Activated CD4-positive, alpha-beta memory T cell treated with anti-CD3 and anti-CD28 coated beads, Interleukin-2, amount 10 ng/mL, durations not matched to agents 7 days and 5 days (primary cell): ENCODE measurements at places on chromosomes 5 and 9. TPM values are rescaled to one million over a fixed set of nuclear protein-coding genes. Genes with fewer than 3 reads are reported as not detected.

DNA sequence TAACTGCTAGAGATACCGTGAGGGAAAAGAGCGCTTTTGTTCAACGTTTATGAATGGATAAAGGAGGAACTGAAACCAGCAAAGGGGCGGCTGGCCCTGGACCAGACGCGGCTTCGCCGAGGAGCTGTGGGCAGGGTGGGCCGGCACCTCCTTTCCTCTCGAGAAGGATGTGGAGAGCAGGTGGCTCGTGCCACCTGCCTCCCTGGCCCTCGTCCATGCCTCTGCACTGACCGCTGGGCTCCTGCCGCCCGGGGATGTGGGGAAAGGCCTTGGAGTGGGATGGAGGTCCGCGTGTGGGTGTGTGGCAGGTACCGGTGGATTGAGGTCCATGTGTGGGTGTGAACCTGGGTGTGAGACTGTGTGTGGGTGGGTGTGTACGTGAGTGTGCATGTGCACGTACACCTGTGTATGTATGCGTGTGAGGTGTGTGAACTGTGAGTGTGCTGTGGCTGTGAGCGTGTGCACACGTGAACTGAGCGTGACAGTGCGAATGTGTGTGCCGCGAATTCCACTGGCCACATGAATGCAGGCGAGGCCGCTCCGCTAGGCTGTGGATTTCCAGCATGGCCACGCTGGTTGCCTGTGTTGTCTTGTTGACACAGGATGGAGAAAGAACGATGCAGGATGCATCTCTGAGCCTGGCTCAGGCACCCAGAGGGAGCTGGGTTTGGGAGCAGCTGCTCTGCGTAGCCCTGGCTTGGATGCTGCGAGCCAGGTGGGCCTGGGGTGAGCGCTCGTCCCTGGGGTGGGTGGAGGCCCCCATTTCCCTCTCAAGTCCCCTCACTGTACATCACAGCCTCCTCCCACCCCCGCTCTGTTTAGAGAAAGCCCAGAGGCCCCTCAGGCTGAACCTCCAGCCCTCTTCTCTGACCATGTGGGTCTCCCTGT lies 4.4 kb upstream of the CEP72 start:
- DNase-seq, result no peak

GRCh38 chr5:60494635-60495034 lies 205.3 kb downstream of the DEPDC1B start:
- no peak for DNase-seq

GRCh38 chr5:43033841-43034590 lies 6.1 kb downstream of the ANXA2R start:
- no peak for DNase-seq

DNA sequence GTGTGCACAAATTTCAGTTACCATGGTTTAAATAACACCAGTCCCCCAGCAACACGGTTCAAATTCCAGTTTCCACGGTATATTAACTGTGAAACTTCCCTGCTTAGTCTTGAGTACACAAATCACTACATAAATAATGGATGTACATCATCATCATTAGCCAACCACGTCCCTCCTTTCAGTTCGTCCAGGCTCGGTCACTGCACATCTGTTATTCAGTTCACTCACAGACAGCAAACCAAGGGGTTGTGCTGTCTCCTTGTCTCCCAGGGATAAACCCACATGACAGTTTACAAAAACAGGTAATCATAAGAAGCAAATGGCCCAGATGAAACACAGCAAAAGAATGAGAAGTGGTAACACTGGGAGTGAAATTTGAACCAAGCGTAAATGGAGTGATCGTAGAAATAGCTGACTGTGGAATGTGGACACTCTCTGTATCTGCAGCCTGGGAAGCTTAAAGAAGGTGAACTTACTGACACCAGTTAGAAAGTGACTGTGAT lies 61.0 kb upstream of the RAD23B start:
- DNase-seq, result no peak

DNA sequence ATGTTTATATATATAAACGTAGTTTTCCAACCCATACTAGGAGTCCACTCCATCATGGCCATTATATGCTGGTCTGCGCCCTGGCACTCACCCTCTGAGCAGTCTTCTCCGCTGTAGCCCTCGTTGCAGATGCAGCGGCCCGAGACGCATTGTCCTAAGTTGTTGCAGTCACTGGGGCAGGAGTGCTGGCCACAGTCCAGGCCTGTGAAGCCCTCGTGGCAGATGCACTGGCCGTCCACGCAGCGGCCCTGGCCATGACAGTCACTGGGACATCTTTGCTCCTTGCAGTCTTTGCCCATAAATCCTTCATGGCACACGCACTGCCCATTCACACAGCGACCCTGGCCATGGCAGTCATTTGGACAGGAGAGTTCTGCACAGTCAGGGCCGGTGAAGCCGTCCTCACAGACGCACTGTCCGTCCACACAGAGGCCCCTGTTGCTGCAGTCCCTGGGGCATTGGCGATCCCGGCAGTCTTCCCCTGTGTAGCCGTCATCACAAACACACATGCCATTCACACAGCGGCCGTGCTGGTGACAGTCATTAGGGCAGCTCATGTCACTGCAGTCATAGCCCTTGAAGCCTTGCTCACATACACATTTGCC lies 32.1 kb downstream of the TNC start:
- DNase-seq, result no peak

DNA sequence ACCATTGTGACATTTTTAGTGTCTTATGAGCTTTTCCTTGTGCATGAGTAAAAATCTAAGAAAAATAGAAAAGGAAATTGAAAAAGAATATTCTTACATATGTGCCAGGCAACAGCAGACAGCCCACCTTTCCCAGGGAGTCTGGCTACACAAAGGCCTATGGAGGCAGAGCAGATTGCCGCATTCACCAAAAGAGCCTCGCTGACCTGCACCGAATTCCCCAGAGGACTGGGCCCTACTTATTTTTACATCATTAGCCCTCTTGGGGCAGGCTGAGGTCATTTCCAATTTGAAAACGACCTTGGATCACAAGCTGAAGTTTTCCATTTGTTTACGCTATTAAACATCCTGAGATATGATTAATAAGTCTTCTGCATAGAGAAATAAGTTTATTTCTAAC lies 66.2 kb upstream of the WDR41 start:
- no peak for DNase-seq

DNA sequence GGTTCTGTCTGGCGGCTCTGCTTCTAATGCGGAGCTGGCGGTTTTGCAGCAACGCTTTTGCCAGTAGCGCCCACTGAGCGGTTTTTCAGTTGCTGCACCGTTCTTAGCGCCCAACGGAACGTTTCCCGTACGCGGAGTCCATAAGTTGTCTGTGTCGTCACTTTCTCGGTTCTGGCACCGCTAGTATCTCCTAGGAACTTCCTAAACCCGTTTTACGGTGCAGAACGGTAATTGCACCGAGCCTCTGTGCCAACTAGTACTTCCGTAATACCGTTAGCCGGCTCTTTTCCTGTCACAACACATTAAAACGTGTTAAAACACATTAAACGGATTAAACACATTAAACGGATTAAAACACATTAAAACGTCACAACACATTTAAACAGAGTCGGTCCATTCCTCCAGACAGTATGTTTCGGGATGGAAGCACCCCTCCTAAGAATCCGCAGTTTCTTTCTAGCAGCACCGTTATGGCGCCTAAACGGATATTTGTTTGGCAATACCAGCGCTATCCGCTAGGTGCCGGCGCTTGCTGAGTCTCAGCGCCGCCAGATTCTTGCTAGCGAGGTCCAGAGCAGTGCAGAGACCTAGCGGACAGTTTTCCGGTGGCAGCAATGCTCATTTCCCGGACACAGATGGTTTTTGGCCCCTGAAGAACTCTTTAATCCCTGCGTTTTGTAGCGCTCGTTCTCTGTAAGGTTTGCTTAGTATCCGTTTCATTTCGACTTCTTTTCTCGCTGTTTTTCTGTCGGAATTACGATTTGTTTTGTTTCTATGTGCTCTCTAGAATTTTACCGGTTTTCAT lies 45.4 kb downstream of the ANXA2R start:
- DNase-seq, result peak; percentile 91

DNA sequence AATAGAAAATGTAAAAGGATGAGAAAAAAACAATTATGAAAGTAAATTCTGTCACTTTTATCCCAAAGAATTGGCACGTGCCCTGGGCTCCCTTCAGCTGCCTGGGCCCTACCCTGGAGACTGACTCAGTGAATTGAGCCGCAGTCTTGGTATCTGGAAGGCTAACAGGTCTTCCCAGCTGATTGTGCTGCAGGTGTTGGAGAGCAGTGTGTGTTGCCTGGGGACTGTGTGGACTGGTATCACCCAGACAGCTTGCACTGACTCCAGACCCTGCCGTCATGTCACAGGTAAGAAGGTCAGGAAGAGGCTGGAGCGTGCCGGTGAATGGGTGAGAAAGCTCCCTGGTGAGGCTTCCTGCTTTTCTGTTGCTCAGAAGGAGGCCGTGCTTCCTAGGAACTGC lies 83.3 kb downstream of the AOPEP start:
- no peak for DNase-seq

GRCh38 chr9:86547571-86547970 lies 193.4 kb upstream of the TUT7 start:
- no peak for DNase-seq

GRCh38 chr9:20297646-20298084 lies 324.6 kb downstream of the MLLT3 start:
- DNase-seq, result no peak

- no peak for DNase-seq
Measured at GRCh38 chr9:21070906-21071305, 6.8 kb downstream of the IFNB1 start.

DNA sequence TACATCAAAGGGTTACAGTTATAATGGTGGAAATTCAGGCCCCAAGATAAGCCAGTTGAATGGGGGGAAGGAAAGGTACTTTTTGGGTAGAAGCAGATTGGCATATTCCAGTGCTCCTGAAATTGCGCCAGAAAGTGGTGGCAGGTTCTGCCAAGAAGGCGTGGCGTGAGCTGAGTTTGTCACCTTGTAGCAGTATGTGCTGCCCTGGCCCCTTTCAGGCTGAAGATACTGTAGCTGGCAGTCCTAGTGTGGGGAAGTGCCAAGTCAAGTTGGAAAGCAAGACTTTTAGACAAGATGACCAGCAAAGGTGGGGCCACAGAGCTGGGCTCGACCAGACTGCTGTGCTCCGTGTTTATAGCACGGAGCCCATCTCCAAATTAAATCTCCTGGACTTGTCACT lies 133.6 kb upstream of the GLRA1 start:
- DNase-seq, result no peak

DNA sequence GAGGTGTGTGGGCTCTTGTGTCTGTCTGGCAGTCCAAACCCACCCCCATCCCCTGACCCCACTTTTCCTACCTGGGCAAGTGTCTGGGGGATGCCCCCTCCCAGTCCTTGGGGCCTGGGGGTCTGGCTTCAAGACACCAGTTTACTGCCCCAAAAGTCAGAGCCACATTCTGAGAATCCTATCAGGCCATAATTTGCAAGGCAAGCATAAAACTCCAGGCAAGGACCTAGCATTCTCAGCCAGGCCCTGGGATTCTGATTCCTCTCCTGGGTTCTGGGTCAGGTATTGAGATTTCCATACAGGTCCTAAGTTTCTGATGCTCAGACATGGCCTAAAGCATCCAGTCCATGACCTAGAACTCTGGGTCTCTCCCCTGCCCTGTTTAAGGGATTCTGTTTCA lies 33.3 kb downstream of the CXXC5 start:
- DNase-seq, result no peak

GRCh38 chr9:20564650-20565049 lies 57.6 kb downstream of the MLLT3 start:
- DNase-seq, result no peak

GRCh38 chr5:166909926-166910325 lies 1381.5 kb upstream of the WWC1 start:
- DNase-seq, result no peak

GRCh38 chr9:32136700-32137339 lies 247.6 kb upstream of the ACO1 start:
- no peak for DNase-seq

GRCh38 chr5:133863857-133864585 lies 104.4 kb downstream of the C5orf15 start:
- DNase-seq, result no peak

DNA sequence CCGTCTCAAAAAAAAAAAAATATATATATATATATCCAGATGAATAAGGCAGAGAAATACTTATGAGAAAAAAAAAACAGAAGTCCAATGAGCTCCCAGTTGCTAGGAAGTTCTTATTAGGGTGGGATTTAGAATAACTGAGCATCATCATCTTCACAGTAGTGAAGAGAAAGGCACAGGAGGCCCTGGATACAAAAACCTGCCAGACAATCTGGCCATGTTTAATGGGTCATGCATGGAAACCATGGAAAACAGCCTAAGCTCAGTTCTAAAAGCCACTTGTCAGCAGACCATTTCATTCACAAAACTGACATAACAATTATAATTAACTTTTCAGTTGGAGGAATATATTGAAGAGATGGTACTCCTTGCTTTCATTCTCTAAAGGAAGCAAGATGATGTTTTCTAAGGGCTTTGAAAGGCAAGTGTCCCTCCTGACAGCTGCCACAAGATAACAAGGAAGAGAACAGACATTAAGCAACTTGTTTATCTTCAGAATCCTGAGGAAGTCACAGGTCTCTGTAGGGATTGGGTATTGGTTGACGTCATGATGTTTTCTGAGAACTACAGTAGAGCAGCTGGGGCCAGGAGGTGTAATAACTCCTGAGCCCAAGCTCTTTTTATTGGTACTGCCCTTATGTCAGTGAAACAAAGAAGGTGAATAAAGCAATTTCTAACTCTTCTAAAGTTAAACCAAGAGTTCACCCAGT lies 463.1 kb downstream of the DMAC1 start:
- DNase-seq, result no peak

DNA sequence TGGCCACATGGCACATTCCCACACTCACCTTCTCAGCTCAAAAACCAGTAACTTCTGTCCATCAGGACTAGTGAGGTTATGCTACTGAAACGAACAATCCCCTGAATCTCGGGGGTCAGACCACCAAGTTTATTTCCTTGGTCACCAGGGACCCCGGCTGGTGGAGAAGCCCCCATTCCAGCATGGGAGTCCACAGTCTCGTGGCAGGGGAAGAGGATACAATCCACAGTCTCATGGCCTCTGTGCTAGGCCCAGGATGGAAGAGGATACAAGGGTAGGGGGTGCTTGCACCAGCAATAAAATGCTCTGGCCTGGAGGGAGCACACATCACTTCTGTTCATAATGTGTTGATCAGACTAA lies 7.4 kb upstream of the CARD19 start:
- DNase-seq, result no peak

- DNase-seq, result no peak
Measured at GRCh38 chr5:180799902-180800801, 2.5 kb downstream of the MGAT1 start.

- no peak for DNase-seq
Measured at GRCh38 chr5:167244583-167244982, 1046.9 kb upstream of the WWC1 start.

DNA sequence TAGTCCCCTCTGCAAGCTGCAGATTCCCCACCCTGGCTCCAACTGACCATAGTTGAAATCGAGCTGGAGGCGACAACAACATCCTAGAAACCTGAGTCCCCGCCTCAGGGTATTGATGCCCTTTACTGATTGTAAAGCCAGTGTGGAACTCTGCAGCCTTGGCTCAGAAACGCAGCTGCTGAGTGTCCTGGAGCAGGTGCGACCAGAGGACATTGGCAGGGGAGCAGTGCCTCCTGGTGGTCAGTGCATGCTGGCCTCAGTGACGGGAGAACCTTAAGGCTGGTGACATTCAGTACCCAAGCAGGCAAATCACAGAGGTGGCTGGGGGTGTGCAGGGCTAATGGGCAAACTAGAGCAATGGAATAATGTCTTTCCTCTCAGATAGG lies 20.4 kb upstream of the ZNF354B start:
- DNase-seq, result peak; percentile 42

The CATSPER3 gene
- total RNA-seq, result 0.55 TPM

The TMEM252 gene
- total RNA-seq, result not detected

The ZNF608 gene
- total RNA-seq, result not detected

The PCDHA6 gene
- not detected for total RNA-seq

The ADCY2 gene
- not detected for total RNA-seq

The PLPP7 gene
- total RNA-seq, result not detected

The DMGDH gene
- total RNA-seq, result 0.23 TPM

The CMBL gene
- 2.0 TPM for total RNA-seq

The LCN2 gene
- not detected for total RNA-seq
